ENCODE measurements at places on chromosomes 2 and 18. TPM values are rescaled to one million over a fixed set of nuclear protein-coding genes. Genes with fewer than 3 reads are reported as not detected.

- no peak overlapping the region for H3K27ac ChIP-seq
- H3K4me3 ChIP-seq = no peak overlapping the region
- DNase-seq = no peak
- H3K36me3 ChIP-seq = no peaks in the 10 kb centered on the region
- no peaks in the 10 kb centered on the region for H3K27me3 ChIP-seq
- no peaks in the 10 kb centered on the region for H3K4me1 ChIP-seq
These were observed 361.8 kb downstream of the RND3 start for GRCh38 chr2:150125708-150126107.

The EHD3 gene
- total RNA-seq = 17.6 TPM

The PMAIP1 gene
- total RNA-seq = 1.1 TPM

- H3K27ac ChIP-seq = no peak overlapping the region
- H3K36me3 ChIP-seq = no peaks in the 10 kb centered on the region
- no peak for DNase-seq
- H3K4me1 ChIP-seq = no peaks in the 10 kb centered on the region
These were observed 585.0 kb downstream of the NR4A2 start for GRCh38 chr2:155747531-155747930.

- no peaks in the 10 kb centered on the region for H3K36me3 ChIP-seq
- H3K27me3 ChIP-seq = no peaks in the 10 kb centered on the region
- no peak overlapping the region for H3K4me3 ChIP-seq
- DNase-seq = no peak
- no peaks in the 10 kb centered on the region for H3K4me1 ChIP-seq
These were observed 138.7 kb downstream of the RAB3GAP1 start for GRCh38 chr2:135190799-135191198.

DNA sequence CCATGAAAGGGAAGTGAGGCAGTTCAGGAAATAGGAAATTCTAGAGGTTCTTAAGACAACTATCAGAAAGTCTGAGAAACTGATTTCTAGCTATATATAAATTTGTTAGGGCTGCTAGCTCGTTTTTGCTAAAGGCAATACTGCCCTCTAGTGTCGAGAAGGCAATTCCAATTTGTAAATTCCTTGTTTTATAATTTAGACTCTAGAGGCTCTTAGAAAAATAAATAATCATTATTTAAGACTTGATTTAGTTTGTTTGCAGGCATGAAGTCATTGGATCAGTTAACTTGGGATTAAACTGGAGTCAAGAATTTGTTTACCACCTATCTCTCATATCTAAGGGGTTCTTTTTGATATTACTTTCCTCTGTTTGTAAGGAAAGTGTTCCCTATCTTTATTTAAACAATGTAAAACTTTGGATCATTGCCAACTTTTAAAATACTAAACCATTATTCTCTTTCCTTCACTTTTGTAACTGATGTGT lies 66.2 kb downstream of the ACVR2A start:
- no peak overlapping the region for H3K27ac ChIP-seq
- no peak overlapping the region for H3K4me3 ChIP-seq
- H3K4me1 ChIP-seq = no peaks in the 10 kb centered on the region
- no peaks in the 10 kb centered on the region for H3K27me3 ChIP-seq
- peak; percentile 87 for DNase-seq

The CD8B2 gene
- not detected for total RNA-seq

GRCh38 chr2:112750560-112750843 lies 13.9 kb downstream of the CKAP2L start:
- no peaks in the 10 kb centered on the region for H3K27me3 ChIP-seq
- H3K4me3 ChIP-seq = no peak overlapping the region
- no peaks in the 10 kb centered on the region for H3K4me1 ChIP-seq
- DNase-seq = peak; percentile 41

GRCh38 chr2:17539611-17540092 lies 844 bp upstream of the VSNL1 start:
- no peaks in the 10 kb centered on the region for H3K36me3 ChIP-seq
- peak; percentile 33 for DNase-seq
- H3K27ac ChIP-seq = no peak overlapping the region
- H3K4me1 ChIP-seq = peaks cover 6% of the 10 kb centered on the region

GRCh38 chr2:185745864-185746859 lies 7.6 kb downstream of the FSIP2 start:
- no peaks in the 10 kb centered on the region for H3K4me1 ChIP-seq
- H3K4me3 ChIP-seq = no peak overlapping the region
- no peaks in the 10 kb centered on the region for H3K27me3 ChIP-seq

DNA sequence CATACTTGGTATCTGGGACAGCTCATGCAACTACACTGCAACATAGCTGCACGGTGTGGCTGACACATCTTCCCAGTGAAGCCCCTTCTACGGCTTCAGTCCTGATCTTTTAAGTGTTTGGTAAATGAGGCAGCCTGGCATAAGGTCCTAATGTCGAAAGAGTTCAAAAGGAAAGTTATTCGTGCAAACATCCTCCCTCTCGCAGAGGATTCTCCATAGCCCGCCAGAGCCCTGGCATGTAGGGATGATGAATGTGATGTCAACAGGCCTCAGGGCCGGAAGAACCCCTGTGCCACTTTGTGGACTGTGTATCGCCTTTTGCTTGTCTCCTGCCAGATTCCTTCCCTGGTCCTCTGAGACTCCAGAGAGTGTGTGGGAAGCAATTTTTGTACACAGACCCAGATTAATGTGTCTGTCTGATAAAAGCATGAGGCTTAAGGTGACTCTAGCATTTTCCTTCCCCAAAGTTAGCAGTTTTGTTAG lies 88.5 kb downstream of the SOCS6 start:
- no peaks in the 10 kb centered on the region for H3K36me3 ChIP-seq
- H3K4me1 ChIP-seq = peaks cover 21% of the 10 kb centered on the region
- H3K27ac ChIP-seq = no peak overlapping the region
- DNase-seq = peak; percentile 38
- H3K4me3 ChIP-seq = no peak overlapping the region

The POTEJ gene
- 1.1 TPM for total RNA-seq

DNA sequence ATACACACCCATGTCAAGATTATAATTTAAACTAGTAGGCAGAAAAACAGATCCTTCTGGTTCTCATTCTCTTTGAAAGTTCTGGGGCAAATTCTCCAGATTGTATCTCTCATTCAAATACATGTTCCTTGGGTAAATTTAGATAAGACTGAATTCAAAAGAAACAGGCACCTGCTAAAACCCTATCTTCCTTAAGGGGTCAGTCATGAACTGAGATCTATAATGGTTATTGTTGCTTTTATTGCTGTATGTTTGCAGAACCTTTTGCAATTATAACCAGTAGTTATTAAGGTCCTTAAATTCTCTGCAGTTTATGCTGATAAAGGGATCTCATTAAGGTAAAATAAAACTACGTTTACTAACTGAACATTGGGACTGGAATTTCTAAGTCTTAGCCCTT lies 83.5 kb downstream of the MYO5B start:
- H3K27me3 ChIP-seq = no peaks in the 10 kb centered on the region
- no peak overlapping the region for H3K4me3 ChIP-seq

DNA sequence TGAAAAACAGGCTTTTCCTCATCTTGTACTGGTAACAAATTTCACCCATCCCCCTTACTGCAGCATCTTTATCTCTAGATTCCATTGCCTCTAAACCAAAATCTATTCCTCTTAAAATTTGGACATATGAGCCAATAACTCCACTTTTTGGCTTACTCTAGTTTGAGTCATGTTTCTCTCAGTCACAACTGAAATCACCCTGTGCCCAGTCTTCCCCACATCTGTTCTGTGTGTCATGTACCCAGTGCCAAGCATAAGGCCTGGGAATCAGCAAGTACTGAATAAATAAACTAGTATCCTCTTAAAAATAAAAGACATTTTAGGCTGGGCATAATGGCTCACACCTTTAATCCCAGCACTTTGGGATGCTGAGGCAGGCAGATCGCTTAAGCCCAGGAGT lies 20.8 kb upstream of the CHN1 start:
- H3K4me1 ChIP-seq = no peaks in the 10 kb centered on the region
- no peak overlapping the region for H3K27ac ChIP-seq
- H3K4me3 ChIP-seq = no peak overlapping the region
- no peaks in the 10 kb centered on the region for H3K36me3 ChIP-seq

DNA sequence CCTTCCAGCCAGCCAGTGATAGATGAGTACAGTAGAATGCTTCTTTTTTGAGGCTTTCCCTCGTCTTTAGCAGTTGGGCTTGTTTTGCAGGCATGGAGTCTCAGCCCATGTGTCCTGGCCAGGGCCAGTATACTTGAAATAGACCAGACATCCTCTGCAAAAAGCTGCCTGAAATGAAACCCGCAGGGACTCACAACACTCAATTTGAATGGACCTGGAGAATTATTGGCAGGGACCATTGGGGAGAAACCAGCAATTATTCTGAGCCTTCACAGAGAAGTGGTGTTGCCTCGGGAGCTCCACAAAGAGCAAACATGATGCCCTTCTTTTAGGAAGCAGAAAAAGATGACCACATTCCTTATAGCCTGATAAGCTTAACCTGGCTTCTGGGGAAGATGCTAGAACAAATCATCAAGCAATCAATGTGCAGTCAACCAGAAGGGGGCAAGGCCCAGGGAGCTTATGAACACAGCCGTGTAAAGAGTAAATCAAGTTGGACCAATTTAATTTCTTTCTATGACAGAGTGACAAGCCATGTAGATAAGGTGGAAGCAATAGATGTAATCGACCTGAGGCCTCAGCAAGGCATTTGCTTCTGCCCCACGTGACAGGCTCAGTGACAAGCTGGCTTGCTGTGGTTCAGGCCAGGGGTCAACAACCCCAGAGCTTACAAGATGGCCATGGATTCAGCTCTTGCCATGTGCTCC lies 42.1 kb downstream of the BOD1L2 start:
- H3K4me1 ChIP-seq = no peaks in the 10 kb centered on the region
- no peak for DNase-seq
- H3K27ac ChIP-seq = no peak overlapping the region
- H3K36me3 ChIP-seq = no peaks in the 10 kb centered on the region
- H3K4me3 ChIP-seq = no peak overlapping the region

The CCDC88A gene
- total RNA-seq = 22.1 TPM

The CYP26B1 gene
- 3.1 TPM for total RNA-seq

The IDH1 gene
- 138 TPM for total RNA-seq

- H3K27ac ChIP-seq = no peak overlapping the region
- no peak overlapping the region for H3K4me3 ChIP-seq
- DNase-seq = no peak
- peaks cover 27% of the 10 kb centered on the region for H3K36me3 ChIP-seq
These were observed 20.1 kb downstream of the PLEKHB2 start for GRCh38 chr2:131125195-131125757.

The GPR155 gene
- total RNA-seq = 2.7 TPM

GRCh38 chr2:42788882-42789281 lies 3.5 kb downstream of the HAAO start:
- no peaks in the 10 kb centered on the region for H3K4me1 ChIP-seq
- H3K4me3 ChIP-seq = no peak overlapping the region
- peaks cover 16% of the 10 kb centered on the region for H3K27me3 ChIP-seq
- DNase-seq = no peak
- H3K36me3 ChIP-seq = no peaks in the 10 kb centered on the region
- no peak overlapping the region for H3K27ac ChIP-seq

DNA sequence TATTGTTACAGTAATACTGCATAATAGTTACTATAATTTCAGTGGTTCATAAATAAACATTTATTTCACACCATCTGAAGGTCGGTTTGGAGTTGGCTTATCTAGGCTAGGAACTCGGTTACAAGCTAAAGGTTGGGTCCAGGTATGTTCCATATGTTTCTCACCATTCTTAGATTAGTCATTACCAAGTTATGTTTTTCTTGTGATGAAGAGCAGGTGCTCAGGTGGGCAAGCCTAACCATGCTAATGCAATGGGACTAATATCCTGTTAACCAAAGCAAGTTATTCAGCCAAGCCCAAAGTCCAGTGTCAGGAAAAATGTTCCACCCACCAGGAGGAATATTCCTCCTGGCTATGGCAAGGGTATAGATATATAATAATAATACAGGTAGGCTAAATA lies 93.2 kb downstream of the CPO start:
- DNase-seq = no peak

GRCh38 chr2:144629935-144630334 lies 110.0 kb upstream of the ZEB2 start:
- no peak for DNase-seq
- no peak overlapping the region for H3K27ac ChIP-seq
- H3K4me3 ChIP-seq = no peak overlapping the region
- no peaks in the 10 kb centered on the region for H3K4me1 ChIP-seq
- no peaks in the 10 kb centered on the region for H3K27me3 ChIP-seq

DNA sequence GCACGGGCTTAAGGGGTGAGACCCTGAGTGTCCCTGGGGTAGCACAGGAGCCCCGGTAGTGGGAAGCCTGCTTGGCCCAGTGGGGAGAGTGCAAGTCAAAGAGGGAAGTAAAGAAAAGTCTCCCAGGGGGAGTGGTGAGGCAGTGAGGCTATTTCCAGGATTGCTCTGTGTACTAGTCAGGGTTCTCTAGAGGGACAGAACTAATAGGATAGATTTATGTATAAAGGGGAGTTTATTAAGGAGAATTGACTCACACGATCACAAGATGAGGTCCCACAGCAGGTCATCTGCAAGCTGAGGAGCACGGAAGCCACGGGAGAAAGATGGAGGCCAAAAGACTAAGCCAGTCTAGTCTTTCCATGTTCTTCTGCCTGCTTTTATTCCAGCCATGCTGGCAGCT lies 45.5 kb downstream of the CMPK2 start:
- H3K4me3 ChIP-seq = no peak overlapping the region
- no peaks in the 10 kb centered on the region for H3K36me3 ChIP-seq
- DNase-seq = no peak
- H3K4me1 ChIP-seq = no peaks in the 10 kb centered on the region

The CERKL gene
- 0.15 TPM for total RNA-seq

The CD28 gene
- not detected for total RNA-seq

- H3K4me3 ChIP-seq = no peak overlapping the region
- no peak for DNase-seq
- no peak overlapping the region for H3K27ac ChIP-seq
- no peaks in the 10 kb centered on the region for H3K4me1 ChIP-seq
These were observed 84.9 kb downstream of the ST6GAL2 start for GRCh38 chr2:106800976-106801655.

GRCh38 chr18:21056545-21056944 lies 55.1 kb downstream of the ROCK1 start:
- H3K4me3 ChIP-seq = no peak overlapping the region
- H3K27ac ChIP-seq = no peak overlapping the region
- H3K4me1 ChIP-seq = no peaks in the 10 kb centered on the region
- no peaks in the 10 kb centered on the region for H3K36me3 ChIP-seq

The MAL gene
- total RNA-seq = 0.49 TPM
